ENCODE measurements at places on chromosomes 13 and 19. TPM values are rescaled to one million over a fixed set of nuclear protein-coding genes. Genes with fewer than 3 reads are reported as not detected.

- DNase-seq: no peak
Measured at GRCh38 chr13:30600496-30600895, 17.2 kb upstream of the USPL1 start.

- DNase-seq: no peak
Measured at GRCh38 chr13:35769812-35770211, 293.3 kb upstream of the MAB21L1 start.

DNA sequence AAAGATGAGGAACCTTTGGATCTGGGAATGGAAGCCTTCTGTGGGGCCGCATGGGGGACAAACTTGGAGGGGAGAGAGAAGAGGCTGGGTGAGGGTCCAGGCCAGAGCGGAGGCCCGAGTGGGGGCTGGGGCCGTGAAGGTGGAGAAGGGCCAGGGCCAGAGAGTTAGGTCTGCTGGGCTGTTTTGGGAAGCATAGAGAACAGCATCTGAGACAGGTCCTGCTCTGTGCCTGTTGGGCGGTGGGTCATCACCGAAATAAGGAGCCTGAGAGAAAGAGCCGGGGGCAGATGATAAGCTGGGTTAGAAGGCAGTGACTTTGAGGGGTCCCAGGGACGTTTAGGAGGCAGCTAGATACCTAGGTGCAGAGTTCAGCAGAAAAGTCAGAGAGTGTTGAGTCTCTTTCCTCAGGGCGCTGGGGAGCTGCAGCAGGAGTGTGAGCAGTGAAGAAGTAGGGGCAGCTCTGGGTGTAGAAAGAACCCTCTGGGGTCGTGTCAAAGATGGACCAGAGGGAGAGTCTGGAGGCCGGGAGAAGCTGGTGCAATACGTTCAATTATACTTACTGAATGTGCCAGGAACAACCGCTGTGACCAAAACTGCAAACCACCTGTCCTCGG is 2.7 kb downstream of the SPACA6 start:
- no peak for DNase-seq

Gene CGB2
- not detected for total RNA-seq

GRCh38 chr13:20270163-20270865 is 38.2 kb upstream of the GJB6 start:
- DNase-seq: no peak

DNA sequence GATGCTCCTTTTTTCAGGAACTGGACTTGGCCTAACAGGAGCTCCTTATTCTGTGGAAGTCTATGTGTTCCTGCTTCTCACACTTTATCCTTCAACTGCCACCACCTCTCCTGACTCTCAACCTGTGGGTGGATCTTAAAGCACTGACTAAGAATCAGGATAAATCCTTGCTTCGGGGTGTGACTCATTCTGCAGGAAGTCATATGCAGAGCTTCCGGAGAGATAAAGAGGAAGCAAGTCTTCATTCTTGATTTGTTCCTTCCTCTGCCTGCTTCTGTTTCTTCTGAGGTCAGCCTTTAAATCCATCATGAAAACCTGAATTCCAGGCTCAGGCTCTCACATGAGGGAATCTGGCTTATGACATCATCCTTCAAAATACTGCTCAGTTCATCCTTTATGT is 137.1 kb upstream of the ATXN8OS start:
- DNase-seq: no peak

Gene PCDH9
- total RNA-seq: 0.25 TPM

DNA sequence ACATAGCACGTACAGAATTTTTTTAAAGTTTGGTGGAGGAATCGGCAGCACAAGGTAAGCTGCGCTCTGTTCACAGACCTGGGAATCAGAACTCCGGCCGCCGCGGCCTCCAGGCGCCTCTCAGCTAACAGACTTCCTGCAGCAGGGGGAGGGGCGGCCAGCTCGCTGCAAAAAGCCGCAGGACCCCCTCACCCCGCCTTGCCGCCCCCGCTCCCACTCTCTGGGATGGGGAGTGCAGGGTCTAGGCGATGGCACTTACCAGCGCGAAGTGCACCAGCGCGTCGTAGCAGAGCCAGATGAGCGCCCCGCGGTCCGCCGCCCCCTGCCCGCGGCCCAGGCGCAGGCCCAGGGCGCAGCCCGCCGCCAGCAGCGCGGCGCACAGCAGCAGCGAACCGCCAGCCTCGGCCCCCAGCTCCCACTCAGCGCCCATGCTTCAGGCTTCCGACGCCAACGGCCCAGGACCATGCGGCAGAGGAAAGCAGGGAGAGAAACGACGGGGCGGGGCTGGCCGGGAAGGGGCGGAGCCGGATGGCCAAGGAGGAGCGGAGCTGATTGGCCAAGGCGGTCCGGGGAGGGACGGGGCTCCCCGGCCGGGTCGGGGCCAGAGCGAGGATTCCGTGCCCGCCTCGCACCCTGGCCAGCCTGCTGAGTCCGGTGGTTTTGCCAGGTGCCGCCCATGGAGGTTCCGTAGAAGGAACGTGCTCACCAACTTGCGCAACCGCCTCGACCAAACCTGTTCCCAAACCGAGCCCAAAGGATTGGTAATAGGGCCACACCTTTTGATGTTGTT is at the start of gene EBPL:
Gene EBPL, minus strand, starts transcription at position 492 of the 790 bp plus-strand sequence. Its CDS starts 62 bp downstream, at position 430.
- peak; percentile 99 for DNase-seq

GRCh38 chr13:39347926-39348901 is 254.8 kb downstream of the LHFPL6 start:
- peak; percentile 40 for DNase-seq

- DNase-seq: no peak
Measured at GRCh38 chr13:37194428-37194861, 89.0 kb upstream of the CSNK1A1L start.

DNA sequence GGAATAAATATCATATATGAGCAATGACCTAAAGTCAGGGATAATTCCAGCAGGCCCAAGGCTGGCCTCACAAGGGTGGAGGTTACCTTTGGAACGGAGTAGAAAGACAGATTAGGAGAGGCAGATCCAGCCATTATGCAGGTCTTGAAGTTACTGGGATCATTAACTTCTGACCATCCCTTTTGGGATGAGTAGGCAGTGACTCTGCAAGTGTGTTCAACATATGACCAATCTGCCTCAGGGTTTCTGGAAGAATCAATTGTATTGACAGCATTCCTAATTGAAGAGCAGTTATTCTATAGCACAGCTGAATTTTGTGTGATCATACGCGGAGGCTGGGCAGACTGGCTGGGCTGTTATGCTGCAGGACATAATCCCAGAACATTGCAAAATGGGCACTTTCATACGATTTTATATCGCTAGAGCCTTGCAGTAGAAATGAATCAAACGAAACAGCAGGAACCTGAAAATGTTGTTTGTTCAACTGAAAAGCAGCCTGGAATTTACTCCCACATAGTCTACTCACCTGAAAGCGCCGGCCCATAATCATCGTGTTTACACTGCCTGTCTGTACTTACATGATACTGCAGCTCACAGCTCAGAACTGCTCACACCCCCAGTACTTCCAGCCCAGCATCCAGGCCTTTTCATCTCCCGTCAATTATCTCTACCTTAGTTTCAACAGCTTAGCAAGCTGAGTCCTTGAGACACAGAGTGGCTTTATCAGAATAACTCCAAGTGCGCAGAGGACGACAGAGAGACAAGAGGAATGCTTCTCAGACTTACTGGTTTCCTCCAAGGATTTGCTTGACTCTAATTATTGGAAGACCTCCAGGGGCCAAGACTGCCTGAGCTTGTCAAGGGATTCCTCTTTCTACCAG is 556.1 kb downstream of the EFNB2 start:
- DNase-seq: no peak

Gene KLF5
- 2.4 TPM for total RNA-seq

- no peak for DNase-seq
Measured at GRCh38 chr19:49136771-49137171, 17.4 kb downstream of the PPFIA3 start.

Gene FCAR
- 0.39 TPM for total RNA-seq

Gene KANK2
- 35.1 TPM for total RNA-seq

Measured in WTC11 (cell line).